ENCODE measurements at places on chromosomes 1 and 21. TPM values are rescaled to one million over a fixed set of nuclear protein-coding genes. Genes with fewer than 3 reads are reported as not detected.

The RIIAD1 gene
- total RNA-seq: not detected

The RNU1-1 gene
- total RNA-seq: 19,908 TPM

The DNASE2B gene
- not detected for total RNA-seq

The HPDL gene
- 2.2 TPM for total RNA-seq

The HCN3 gene
- 4.2 TPM for total RNA-seq

The MYBPH gene
- not detected for total RNA-seq

The BCAN gene
- 2.0 TPM for total RNA-seq

The TNFRSF1B gene
- 41.0 TPM for total RNA-seq

The AHDC1 gene
- total RNA-seq: 62.4 TPM

The S1PR1 gene
- 58.4 TPM for total RNA-seq

The GLUL gene
- 2,462 TPM for total RNA-seq

The OR2M3 gene
- not detected for total RNA-seq

The ZBTB8B gene
- total RNA-seq: not detected
